ENCODE measurements at places on chromosomes 12 and 14.

- DNase-seq, result no peak
Measured at GRCh38 chr12:51048661-51049251, 629 bp downstream of the LETMD1 start.

- no peak for DNase-seq
Measured at GRCh38 chr12:100753837-100754236, 40.7 kb upstream of the ANO4 start.

GRCh38 chr14:89215531-89215930 lies 201.5 kb downstream of the FOXN3 start:
- DNase-seq, result no peak

DNA sequence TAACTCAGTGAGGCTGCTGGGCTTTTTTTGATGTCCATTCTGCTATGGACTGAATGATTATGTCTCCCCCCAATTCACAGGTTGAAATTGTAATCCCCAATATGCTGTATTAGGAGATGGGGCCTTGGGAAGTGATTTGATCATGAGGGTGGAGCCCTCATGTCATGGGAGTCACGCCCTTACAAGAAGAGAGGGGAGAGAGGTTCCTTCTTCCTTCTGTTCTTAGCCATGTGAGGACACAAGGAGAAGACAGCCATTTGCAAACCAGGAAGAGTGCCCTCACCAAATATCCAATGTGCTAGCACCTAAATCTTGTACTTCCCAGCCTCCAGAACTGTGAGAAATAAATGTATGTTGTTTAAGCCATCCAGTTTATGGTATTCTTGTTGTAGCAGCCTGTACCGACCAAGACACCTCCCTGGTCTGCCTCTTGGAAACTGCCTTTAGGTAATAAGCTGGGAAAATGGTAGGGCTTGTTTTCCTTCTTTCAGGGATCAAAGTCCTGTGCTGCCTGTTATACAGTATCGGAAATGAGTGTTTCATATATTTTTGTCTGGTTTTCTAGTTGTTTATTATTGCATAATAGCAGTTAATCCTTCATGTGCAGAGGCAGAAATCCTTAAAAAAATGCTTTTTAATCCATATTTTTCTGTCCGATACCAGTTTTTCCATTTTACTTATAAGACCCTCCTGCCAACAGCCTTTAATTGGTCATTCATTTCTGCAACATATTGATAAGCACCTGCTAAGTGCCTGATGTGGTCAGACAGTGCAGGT lies 16.3 kb downstream of the BORCS5 start:
- DNase-seq, result no peak

DNA sequence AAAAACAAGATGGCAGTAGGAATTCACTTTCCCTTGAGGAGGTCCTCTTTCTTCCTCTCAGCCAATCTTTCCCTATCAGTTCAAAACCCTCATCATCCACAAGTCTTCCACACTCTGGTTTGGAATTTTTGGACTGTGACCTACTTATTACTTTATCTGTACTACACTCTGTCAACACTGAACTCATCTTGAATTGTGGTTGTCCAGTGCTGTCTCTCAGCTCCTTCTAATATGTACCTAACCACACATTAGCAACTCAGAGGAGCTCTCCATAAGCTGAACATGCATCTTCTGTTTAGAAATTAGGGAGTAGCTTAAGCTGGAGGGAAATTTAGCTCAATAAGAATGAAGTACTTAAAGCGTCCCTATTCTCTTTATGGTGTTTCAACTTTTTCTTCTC lies 34.8 kb downstream of the SLC38A1 start:
- no peak for DNase-seq

DNA sequence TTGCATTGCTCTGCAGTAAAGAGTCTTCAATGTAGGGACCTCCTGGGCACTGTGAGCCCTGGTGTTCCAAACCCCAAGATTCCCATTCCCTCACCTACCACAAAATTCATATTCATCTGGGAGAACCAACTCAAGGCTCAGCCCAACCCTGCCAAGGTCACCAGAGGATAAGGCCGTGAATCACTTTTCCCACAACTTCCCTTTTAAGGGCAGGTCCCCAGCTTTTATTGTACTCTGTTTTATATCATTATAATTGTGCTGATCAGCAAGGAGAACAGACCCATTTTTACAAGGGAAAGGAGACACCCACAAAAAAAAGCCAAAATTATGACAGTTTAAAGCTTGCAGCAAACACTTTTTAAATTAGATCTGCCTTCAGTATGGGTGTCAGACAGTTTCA lies 363.0 kb upstream of the FKBP4 start:
- DNase-seq, result peak; percentile 25

- no peak for DNase-seq
Measured at GRCh38 chr12:68102163-68102562, 57.4 kb downstream of the IFNG start.

GRCh38 chr14:76759589-76759988 lies 1.7 kb upstream of the VASH1 start:
- DNase-seq, result no peak

DNA sequence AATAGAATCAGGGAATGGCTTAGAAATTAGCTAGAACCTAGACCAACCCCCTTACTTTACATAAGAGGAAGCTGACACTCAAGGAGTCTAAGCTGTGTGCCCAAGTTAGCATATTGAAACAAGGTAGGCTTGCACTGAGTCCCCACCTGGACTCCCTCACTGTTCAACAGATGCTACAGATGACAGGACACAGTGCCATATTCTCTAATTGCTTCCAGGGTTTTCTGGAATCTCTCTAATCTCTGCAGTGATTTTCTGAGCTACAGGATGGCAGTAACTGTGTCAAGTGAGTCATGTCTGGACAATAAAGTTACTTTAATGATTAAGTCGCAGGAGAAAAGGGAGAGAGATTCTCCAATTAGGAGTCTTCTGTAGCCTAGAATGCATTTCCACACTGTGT lies 35.8 kb downstream of the AKAP6 start:
- no peak for DNase-seq

DNA sequence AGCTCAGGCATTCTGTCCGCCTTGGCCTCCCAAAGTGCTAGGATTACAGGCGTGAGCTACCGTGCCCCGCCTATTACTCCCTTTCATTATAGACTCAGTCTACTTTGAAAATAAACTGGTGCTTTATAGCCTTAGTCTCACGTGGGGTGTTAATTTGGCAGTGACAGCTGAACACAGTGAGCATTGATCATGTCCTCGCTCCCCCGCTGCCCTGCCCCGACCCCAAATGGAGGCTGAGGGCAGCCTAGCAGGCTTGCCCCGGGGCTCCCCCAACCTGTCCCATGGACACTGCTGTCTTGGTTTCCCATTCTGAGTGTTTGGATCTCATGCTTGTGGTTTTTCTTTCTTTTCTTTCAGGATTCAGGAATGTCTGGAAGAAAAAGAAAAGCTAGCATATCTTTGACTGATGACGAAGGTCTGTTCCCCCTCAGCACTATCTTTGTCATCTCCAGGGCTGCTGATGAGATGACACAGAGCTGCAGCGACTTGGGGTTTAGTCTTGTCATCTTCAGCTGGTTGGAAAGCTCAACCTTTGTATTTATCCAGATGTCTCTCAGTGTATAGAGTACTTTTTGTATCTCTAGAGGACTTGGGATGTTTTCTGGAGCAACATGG lies 42.2 kb downstream of the EP400 start:
- no peak for DNase-seq

- DNase-seq, result no peak
Measured at GRCh38 chr14:77991128-77991772, 178.9 kb upstream of the NRXN3 start.

DNA sequence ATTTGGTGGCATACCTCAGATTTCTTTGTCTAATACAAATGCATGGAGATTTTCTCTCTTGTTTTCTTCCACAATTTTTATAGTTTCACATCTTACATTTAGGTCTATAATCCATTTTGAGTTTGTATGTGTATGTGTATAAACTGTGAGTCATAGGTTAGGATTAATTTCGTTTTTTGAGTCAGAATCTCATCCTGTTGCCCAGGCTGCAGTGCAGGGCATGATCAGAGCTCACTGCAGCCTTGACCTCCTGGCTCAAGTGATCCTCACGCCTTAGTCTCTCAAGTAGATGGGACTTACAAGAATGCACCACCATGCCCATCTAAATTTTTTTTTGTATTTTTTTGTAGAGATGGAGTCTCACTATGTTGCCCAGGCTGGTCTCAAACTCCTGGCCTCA lies 71.6 kb downstream of the OTOGL start:
- DNase-seq, result no peak

DNA sequence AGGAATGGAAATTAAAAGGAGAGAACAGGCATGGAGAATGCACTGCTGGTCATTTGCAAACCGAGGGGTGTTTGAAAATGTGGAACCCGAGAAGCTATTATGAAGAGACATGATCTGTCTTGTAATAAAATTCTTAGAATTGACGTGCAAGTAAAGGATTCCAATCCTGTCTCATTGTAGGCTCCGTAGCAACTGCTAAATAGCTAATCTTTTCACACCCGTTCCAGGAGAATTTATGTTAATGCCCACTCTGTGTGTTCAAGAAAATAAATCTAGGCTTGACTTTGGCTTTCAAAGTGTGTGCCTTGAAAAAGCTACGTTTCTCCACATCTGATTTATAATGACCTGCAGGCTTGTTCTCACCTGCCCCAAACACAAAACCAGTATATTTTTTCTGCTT lies 380.9 kb downstream of the GLT1D1 start:
- DNase-seq, result no peak

DNA sequence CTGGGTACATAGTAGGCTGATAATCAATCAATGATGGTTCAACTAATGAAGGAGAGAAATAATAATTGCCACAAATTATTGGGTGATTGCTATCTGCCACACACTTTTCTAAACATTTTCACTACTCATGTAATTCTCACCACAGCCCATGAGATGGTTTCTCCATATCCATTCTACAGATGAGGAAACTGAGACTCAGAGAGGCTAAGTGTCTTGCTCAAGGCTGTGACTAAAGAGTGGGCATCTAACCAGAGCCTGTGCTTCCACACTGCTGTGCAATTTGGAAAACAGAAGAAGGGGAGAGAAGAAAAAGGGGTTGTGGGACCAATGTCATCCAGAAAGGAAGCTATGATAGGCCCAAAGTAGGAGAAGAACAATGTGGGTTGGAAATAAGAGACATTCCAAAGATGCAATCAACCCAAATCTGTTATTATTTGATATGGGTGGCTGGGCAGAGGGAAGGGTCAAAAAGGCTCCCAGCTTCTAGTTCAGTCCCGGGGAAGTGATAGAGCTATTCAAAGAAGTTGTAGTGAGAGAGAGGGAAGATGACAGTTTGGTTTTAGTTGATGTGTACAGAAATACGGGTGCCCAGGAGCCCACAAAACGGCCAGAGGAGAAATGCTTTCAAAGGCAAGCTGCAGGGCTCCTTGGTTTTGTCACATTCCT lies 483 bp upstream of the NR1H4 start:
- no peak for DNase-seq

DNA sequence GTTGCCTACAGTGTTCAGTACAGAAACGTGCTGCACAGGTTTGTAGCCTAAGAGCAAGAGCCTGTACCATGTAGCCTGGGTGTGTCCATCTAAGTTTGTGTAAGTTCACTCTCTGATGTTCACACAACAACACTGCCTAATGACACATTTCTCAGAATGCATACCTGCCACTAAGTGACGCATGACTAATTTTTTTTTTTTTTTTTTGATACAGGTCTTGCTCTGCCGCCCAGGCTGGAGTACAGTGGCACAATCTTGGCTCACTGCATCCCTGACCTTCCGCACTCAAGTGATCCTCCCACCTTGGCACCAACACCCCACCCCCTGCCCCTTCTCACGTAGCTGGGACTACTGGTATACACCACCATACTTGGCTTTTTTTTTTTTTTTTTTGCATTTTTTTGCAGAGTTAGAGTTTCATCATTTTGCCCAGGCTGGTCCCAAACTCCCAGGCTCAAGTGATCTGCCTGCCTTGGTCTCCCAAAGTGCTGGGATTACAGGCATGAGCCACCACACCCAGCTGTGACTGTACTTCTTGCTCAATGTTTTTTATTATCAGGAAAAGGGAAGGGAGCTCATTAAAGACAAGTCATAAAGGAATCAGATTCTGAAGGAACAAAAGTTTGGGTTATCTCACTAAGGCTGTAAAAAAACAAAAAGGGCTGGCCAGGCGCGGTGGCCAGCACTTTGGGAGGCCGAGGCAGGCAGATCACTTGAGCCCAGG lies 10.0 kb upstream of the CDC42BPB start:
- peak; percentile 78 for DNase-seq

DNA sequence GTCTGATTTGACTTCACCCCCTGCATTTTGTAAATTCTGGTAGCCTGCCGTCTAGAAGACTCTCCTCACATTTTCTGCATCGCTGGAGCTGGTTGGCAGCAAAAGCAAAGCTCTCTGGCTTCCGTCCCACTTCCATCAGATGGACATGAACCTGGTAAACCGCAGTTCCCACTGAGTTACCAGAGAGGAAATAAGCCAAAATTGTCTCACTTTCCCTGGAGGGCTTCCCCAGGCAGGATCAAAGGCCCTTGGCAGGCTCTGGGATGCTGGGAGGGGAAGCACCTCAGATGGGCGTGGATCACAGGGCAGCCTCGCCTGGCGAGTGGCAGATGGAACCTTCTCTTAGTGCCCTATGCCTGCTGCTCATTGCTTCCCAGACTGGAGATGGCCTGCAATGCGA lies 243.5 kb downstream of the TMEM132C start:
- no peak for DNase-seq

- DNase-seq, result no peak
Measured at GRCh38 chr14:101734246-101734847, 27.2 kb upstream of the PPP2R5C start.

DNA sequence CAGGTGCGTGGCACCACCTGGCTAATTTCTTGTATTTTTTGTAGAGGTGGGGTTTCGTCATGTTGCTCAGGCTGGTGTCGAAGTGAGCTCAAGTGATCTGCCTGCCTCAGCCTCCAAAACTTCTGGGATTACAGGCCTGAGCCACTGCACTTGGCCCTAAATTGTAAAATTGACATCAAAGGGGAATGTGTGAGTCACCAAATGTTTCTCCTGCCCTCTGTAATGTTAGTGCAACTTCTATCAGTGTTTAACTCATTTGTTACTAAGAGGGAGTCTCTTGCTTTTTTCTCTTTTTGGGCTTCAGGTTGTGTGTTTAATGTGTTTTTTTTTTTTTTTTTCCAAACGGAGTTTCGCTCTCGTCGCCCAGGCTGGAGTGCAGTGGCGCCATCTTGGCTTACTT lies 2.3 kb downstream of the TULP3 start:
- DNase-seq, result peak; percentile 81

- DNase-seq, result no peak
Measured at GRCh38 chr14:74945261-74945851, 10.0 kb downstream of the PGF start.

DNA sequence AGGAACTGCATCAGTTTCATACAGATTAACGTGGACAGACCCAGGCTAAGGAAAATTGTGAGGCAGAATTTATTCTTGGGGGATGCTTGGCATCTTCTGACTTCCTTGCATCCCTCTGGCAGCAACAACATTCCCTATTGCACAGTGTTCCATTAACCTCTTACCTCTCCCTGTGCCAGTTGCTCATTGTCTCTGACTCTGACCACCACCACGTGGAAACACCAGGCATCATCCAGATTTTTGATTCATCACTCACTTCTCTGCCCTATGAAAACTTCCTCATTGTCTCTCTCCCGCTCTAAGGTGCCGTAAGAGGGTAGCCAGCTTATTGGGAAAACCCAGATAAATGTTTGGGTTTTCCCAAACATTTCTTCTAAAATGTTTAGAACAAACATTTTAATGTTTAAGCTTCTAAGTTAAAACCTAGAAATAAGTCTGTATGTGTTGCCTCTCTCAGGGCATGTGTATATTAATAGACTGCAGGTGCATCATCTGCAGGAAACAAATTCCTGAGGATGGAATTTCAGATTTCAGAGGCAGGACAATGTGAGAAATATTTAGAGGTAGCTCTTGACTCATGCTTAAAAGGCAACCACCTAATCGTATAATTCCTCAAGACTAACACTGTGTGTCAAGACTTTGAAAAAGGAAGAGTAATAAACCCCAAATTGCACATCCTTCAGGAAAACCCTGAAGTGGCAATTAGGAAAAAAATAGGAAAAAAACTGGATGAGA lies 64.5 kb upstream of the SLC35F4 start:
- DNase-seq, result no peak
